ENCODE measurements at places on chromosomes 5 and 9. TPM values are rescaled to one million over a fixed set of nuclear protein-coding genes. Genes with fewer than 3 reads are reported as not detected.

- no peak for DNase-seq
These were observed 66.8 kb upstream of the SMC2 start for GRCh38 chr9:104027295-104027694.

PCDH12 gene
- total RNA-seq = not detected

- DNase-seq = no peak
These were observed 80.0 kb upstream of the NFIL3 start for GRCh38 chr9:91503673-91504081.

AQP7 gene
- not detected for total RNA-seq

DNA sequence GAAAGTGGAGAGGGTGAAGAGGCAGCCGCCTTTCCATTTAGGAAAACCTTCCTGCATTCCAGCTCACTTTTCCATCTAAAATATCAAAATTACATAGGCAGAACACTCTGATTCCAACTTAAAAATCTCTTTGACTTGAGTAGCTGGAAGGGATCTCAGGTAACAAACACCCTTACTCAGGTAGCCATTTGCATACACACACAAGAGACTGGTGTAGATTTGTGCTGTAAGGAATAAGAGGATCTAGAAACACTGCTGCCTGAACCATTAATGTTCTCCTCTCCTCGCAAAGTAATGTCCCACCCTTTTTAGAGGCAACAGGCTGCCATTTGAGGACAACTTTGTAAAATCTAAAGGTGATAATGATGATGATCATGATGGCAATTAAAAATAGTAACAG lies 53.5 kb downstream of the BNC2 start:
- no peak for DNase-seq
